ENCODE measurements at places on chromosomes 2 and 18. TPM values are rescaled to one million over a fixed set of nuclear protein-coding genes. Genes with fewer than 3 reads are reported as not detected.

GRCh38 chr18:54218299-54218698 is 6.2 kb downstream of the MBD2 start:
- DNase-seq = no peak

DNA sequence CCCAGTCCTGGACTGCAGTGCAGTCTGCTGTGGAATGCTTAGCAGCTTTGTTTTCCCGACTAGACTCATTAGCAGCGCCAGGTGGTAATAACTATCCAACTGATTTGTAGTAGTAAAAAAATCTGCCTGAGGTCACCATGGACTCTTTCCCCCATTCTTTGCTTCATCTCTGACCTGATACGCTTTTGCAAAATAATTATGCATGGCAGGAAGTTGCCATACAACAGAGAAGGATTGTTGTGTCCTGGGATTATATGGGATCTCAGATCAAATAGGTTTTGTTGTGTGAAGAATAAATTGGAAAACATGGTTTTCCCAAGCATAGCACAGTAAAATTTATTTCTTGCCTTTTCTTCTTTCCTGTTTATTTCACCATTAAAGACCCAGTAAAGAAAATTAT is 72.4 kb upstream of the ATP5MC3 start:
- DNase-seq = no peak

DNA sequence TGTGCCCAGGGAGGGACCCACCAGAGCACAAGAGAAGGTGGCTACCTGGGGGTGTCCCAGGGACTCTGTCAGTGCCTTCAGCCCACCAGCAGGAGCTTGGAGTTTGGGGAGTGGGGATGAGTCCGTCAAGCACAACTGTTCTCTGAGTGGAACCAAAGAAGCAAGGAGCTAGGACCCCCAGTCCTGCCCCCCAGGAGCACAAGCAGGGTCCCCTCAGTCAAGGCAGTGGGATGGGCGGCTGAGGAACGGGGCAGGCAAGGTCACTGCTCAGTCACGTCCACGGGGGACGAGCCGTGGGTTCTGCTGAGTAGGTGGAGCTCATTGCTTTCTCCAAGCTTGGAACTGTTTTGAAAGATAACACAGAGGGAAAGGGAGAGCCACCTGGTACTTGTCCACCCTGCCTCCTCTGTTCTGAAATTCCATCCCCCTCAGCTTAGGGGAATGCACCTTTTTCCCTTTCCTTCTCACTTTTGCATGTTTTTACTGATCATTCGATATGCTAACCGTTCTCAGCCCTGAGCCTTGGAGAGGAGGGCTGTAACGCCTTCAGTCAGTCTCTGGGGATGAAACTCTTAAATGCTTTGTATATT is 14.0 kb downstream of the ITM2C start:
- no peak for DNase-seq

GRCh38 chr2:226475650-226476049 is 324.0 kb downstream of the IRS1 start:
- DNase-seq = no peak

- no peak for DNase-seq
Measured at GRCh38 chr2:179443180-179443579, 178.5 kb upstream of the SESTD1 start.

- no peak for DNase-seq
Measured at GRCh38 chr18:3441290-3441689, 8.7 kb upstream of the TGIF1 start.

- no peak for DNase-seq
Measured at GRCh38 chr18:46447792-46448191, 209.2 kb downstream of the LOXHD1 start.

- DNase-seq = no peak
Measured at GRCh38 chr2:14572633-14573032, 59.9 kb upstream of the LRATD1 start.

GRCh38 chr18:6366776-6367175 is 47.9 kb downstream of the L3MBTL4 start:
- DNase-seq = no peak

GRCh38 chr2:118059919-118060478 is 28.3 kb upstream of the INSIG2 start:
- DNase-seq = no peak

- DNase-seq = no peak
Measured at GRCh38 chr2:8998418-8999101, 4.9 kb downstream of the MBOAT2 start.

SETBP1 gene
- 19.1 TPM for polyA plus RNA-seq

POTEI gene
- polyA plus RNA-seq = 0.04 TPM

CFC1 gene
- polyA plus RNA-seq = not detected

PDCL3 gene
- 25.4 TPM for polyA plus RNA-seq

SERPINB12 gene
- polyA plus RNA-seq = 0.43 TPM

TSGA10 gene
- polyA plus RNA-seq = 3.0 TPM

All from muscle of arm (tissue), 14 donors.